Retina (tissue), 1 donor: ENCODE measurements at places on chromosomes 2 and 18.
A peak's percentile ranks its signal among the peaks of the same experiment; 100 is the strongest.

GRCh38 chr2:223643309-223643708 is 41.1 kb upstream of the SCG2 start:
- no peak for DNase-seq

DNA sequence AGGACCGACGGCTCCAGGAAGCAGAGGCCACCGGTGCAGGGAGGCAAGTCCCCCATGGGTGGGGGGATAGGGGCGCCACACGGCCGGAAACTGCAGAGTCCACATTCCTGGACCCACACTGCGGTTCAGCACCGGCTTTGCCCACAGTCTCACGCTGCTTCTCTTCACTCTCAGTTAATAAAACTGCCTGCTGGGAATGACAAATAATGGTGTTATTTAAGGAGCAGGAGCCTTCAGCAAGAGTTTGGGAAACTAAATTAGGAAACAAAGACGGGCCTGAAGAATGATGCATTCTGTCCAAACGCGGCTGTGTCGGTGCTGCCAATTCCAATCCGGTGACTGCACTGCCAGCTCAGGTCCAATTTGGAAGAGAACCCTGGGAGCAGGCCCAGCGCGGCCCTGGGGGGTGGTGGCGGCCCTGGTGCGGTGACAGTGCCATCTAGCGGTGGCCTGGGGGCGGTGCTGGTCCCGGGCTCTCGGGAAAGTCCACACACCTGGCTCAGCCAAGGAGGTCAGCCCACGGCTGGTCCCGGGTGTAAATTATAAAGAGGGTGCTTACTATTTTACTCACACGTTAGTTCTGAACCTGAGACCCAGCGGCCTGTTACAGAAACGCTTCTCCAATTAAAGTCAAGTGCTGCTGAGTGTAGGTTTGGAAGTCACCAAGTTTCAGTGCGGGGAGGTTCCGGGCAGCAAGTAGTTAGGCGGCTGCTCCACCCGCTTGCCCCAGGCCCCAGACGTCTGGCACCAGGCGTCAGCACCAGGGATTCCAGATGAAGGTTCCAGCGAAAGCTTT is 73.1 kb upstream of the PXDN start:
- DNase-seq, result peak; percentile 83

- DNase-seq, result no peak
Observed at GRCh38 chr2:158131919-158132566, 30.4 kb downstream of the UPP2 start.

- peak; percentile 70 for DNase-seq
Observed at GRCh38 chr2:223538920-223539440, 63.2 kb downstream of the SCG2 start.

DNA sequence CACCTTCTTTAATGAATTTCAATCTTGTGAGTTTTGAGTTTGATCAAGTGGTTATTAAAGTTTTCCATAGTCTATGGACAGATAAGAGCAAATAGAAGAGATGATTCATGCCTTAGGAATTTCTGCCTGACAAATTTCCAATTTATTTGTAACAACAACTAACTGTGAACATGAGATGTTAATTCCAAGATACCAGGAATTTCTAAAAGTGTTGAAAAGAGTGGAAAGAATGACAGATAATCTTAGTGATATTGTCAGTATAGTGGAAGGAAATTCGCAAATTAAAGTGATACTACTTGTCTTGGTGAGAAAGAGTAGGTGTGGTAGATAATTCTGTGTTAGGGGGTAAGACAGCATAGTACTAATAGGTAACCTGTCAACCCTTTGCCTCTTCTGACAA is 82.4 kb downstream of the AGPS start:
- no peak for DNase-seq

DNA sequence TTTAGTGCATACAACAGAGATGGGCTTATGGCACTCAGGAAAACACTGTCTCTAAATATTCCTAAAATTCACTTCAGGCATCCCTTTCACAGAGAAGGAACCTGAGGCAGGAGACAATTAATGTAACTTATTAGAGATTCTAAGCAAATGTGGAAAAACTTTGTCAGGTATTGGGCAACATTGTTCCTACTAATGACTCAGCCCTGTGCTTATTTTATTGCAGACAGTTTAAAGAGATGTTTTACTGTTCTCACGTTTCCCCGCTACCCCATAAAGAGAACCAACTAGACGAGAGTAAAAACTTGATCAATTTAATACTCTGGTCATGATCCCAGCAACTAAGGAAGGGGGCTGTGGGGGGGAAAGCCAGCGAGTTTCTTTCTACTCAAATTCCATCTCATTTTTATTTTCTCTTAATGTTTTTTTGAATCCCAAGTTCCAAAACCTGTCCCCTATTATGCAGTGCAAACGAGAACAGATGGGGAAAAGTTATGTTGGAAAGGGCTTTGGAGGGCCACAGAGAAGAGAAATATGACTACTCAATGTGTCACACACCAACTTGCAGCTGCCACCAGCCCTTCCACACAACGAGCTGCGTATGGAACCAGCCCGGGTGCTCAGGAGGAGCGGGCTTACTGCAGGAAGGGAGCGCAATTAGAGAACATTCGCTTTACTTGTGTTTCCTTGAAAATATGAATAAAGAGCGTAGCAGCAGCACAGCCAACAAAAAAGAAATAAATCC is 18.7 kb upstream of the ACVR1 start:
- no peak for DNase-seq

DNA sequence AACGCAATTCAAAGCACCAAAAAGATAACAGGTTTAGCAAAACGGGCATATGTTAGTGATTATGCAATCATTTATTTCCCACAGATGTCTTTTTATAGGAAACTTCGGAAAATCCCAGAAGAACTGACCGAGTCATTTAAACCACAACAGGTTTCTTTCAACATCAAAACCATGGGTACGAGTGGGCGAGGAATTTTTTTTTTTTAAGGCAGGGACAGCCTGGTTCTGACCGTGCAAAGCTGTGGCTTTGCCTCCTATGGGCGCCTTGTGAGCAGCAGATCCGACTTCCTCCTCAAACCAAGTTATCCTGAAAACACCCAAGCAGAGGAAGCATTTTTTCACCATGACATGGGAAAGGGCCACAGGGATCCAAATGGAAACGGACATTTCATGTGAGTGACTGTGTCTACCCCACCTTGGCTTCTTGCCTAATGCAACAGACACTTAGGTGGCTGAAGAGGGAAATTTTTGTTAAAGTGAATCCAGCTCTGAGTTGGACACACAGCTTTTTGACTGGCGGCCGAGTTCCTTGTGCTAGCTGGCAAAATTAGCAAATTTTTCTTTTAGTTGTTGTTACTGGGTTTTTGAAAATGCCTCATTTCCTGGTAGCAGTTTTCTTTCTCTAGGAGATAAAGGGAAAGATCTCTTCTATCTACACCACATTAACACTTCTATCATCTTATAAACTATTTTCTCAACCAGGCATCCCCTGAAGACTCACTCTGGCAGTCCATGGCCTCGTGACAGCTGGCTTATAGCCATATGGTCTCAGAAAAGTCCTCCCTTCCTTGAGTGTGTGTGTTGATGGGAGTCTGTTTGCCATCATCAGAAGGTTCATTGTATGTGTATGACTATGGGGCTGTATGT is 487.4 kb upstream of the ZEB2 start:
- DNase-seq, result no peak

- DNase-seq, result no peak
Observed at GRCh38 chr2:106094131-106094841, 99.8 kb downstream of the UXS1 start.

DNA sequence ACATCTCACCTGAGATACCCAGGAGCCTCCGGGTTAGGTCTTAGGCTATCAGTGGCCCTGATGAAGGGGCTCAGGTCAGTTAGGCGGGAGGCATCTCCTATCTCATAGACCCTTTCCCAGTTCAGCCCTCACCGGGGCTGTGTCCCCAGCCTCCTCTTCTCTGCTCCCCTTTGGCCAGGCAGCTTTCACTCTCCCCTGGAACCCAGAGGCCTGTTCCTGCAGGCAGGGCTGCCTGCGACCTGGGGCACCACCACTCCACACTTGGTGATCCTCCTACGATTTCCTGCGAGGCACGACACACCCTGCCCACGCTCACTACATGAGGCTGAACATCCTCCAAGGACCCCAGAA is 51.2 kb downstream of the SFXN5 start:
- DNase-seq, result no peak

GRCh38 chr2:120710256-120710655 is 25.4 kb upstream of the GLI2 start:
- DNase-seq, result no peak

- DNase-seq, result no peak
Observed at GRCh38 chr18:50279752-50280151, 1.6 kb downstream of the MBD1 start.

DNA sequence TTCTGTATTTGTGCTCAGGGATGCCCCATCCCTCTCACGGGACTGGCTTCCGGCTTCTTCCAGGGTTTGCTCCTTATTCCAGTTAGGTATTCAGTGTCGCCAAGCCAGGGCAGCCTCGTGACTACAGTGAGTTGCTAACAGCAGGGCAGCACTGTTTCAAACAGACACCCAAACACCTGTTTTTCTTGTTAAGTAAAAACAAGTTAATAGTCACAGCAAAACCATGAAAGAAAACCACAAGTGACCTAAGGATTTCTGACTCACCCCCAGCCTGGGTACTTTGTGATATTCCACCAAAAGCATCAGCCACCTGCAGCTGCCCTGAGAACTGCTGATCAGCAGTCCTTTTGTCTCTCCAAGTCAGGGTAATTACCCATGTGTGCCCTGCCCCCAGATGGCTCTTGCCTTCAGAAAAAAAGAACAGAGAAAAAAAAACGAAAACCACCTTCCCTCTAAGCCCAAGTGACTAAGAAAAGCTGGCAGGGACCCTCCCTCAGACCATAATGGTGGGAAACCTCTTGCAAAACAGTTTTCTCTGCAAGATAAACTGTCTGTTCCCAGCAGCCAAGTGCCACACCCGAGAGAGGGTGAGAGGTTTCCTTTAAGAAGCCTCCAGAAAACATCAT is 178.2 kb downstream of the ANAPC1 start:
- peak; percentile 65 for DNase-seq

GRCh38 chr2:46386763-46387162 is 89.6 kb downstream of the EPAS1 start:
- no peak for DNase-seq

DNA sequence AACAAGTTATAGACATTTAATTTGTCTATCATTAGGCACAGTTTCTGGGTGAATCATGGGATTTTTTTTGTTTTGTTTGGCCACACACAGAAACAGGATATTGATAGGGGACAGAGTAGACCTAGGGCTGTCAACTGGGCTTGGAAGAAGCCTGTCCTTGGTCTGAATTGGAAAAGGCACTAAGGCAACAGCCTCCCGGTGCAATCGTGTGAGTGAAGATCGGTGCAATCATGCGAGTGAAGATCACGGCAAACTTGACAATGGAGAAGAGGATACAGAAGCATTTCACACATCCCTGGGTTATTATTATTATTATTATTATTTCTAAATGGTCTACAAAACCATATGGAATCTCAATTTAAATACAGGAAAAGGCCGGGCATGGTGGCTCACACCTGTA is 94.5 kb downstream of the ACKR3 start:
- no peak for DNase-seq

DNA sequence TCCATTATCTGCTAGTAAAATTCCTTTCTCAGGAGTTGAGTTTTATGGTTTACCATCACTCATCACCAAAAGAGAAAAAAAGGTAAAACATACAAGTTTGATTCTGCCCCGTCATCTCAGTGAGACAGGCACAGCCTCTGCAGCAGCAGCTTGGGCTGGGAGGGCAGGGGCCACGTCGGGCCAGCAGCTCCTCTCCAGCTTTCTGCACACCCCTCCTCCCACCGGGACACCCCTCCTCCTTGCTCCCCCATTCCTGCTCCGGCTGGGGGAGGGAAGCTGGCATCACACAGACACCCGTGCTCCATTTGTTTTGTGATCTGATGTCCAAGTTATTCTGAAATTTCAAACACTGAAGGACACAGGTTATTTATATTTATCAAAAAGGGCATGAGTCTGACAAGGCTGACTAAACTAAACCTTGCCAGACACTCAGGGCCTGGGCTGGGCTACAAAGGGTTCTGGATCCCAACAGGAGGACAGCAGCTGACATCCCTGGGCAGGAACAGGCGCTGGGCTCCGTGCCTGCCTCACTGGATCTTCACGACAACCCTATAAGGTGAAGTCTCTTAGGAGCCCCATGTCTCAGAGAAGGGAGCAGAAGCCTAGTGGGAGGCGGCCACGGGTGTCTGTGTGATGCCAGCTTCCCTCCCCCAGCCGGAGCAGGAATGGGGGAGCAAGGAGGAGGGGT is 71.4 kb downstream of the HDAC4 start:
- peak; percentile 25 for DNase-seq

GRCh38 chr2:39445934-39446333 is 8.8 kb upstream of the MAP4K3 start:
- no peak for DNase-seq

- no peak for DNase-seq
Observed at GRCh38 chr18:23822590-23823385, 133.5 kb downstream of the LAMA3 start.

- DNase-seq, result no peak
Observed at GRCh38 chr18:61340148-61340547, 6.9 kb downstream of the CDH20 start.

GRCh38 chr18:8212896-8213780 is 396.1 kb upstream of the RAB12 start:
- DNase-seq, result no peak

DNA sequence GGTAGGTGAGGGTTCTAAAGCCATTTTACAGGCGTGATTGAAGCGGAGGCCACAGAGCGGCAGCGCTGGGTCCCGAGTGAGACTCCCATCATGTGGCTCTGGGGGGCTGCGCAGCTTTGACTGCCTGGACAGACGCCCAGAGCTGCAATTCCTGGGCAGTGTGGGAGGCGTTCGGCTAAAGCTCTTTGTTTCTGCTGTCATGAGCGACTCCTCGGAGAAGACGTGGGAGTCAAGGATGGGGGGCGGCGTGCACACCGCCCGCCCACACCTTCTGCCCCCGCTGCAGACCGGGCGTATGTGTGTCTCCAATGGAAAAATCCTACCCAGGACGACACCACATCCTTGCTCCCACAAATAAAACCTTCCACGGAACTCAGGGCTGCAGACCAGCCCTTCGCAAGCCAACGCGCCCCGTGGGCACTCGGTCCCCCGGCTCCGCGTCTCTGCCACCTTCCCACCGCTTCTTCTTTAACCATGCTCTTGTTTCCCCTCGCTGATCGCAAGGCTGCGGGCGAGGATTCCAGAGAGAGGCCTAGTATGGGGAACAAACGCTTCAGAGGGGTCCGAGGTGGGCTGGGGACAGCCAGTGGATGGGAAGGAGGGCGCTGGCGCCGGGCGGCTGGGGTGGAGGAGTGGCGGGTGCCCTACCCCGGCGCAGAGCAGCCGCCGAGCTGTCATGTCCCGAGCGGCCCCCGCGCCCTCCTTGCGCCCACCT is 680 bp upstream of the LBH start:
- peak; percentile 93 for DNase-seq

GRCh38 chr18:28793901-28794300 is 617.0 kb upstream of the CDH2 start:
- DNase-seq, result no peak

DNA sequence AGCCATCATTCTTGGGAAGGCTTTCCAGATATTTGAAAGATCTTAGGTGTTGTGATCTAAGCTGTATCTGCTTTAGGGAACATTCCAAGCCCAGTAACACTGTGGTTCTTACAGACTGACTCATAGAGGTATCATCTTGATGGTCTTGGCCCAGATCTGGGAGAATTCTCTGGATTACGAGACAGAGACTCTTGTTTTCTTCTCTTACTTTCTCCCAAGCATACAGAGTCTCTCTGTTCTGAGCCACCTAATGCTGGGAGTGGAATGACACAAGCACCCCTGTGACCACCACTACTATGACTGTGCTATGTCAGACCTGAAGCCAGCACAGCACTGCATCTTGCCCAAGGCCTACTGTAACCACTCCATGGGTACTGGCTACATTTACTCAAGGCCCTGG is 81.0 kb upstream of the EPAS1 start:
- DNase-seq, result no peak

- no peak for DNase-seq
Observed at GRCh38 chr2:114022360-114023085, 132.6 kb downstream of the ACTR3 start.
